Cardiac ventricle fibroblast (primary cell): ENCODE measurements at places on chromosomes 4 and X. TPM values are rescaled to one million over a fixed set of nuclear protein-coding genes. Genes with fewer than 3 reads are reported as not detected.

Gene TEX13B
- total RNA-seq, result not detected in 2 replicates

Gene BGN
- total RNA-seq, result 318 and 356 TPM in 2 replicates

Gene FTHL17
- total RNA-seq, result not detected in 2 replicates

Gene LRCH2
- 1.2 and 2.0 TPM in 2 replicates for total RNA-seq

Gene USP26
- total RNA-seq, result not detected in 2 replicates
